Esophagus muscularis mucosa (tissue), 4 donors: ENCODE measurements at places on chromosomes 3 and 15.

DNA sequence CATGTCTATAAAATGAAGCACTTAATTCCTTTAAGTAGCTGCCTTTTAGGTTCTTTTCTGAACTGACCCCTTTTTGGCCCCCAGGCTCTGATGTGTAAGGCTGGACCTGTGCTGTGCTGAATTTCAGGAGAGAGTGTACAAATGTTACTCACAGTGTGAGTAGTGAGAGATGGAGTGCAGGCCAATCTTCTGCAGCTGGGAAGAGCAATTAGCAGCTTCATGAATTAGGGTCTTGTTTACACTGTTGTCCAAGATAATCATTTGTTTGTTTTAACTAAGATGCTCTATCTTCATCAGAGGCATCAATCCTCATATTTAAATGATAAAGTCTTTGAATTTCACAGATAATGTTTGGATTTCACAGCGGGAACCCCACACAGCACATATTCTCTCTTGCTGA, 19.4 kb downstream of the ARPP21 start:
- no peak overlapping the region for H3K4me3 ChIP-seq
- DNase-seq = no peak
- peaks cover 3% of the 10 kb centered on the region for H3K4me1 ChIP-seq

DNA sequence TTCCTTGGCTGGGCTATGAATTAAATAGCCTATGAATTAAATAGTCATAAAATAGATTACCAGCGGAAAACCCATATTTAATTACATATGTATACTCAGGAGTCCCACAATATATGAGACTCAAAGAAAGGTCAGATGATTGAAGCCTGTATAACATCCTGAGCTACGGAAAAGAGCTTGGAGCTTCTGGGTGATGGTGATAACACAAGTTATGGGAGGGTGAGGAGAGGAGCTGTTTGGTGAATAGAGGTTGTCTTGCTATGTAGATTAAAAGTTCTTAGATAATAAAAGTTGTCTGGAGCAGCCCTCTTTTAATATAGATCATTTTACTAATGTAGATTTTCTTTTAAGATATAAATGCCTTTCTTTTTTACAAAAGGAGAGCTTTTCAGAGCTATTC, 1.8 kb downstream of the PML start:
- H3K27me3 ChIP-seq = no peaks in the 10 kb centered on the region
- peak overlapping the region; percentile 87 for H3K4me3 ChIP-seq
- H3K4me1 ChIP-seq = peaks cover 92% of the 10 kb centered on the region

DNA sequence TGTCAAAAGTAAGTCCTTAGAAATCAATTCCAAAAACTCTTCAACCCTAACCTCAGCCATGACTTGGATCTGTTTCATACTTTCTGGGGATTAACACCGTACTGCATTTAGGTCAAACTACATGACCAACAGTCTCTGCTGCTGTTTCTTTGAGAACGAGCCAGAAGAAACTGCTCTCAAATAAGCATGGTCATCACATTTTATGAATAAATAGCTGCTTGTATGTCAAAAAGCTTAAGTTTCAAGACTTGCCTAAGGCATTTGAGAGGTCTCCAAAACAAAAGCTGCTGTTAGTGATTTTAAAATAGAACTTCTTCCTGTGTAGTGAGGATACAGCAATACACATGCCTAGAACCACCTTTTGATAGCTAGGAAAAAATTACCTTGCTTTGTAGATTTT, 166.3 kb upstream of the CHRM5 start:
- DNase-seq = no peak
- no peaks in the 10 kb centered on the region for H3K4me1 ChIP-seq
- H3K27me3 ChIP-seq = no peaks in the 10 kb centered on the region
- H3K4me3 ChIP-seq = no peak overlapping the region
- no peak overlapping the region for H3K27ac ChIP-seq
- no peaks in the 10 kb centered on the region for H3K36me3 ChIP-seq

GRCh38 chr3:31462050-31462569, 70.6 kb upstream of the STT3B start:
- H3K36me3 ChIP-seq = no peaks in the 10 kb centered on the region
- DNase-seq = no peak
- no peaks in the 10 kb centered on the region for H3K27me3 ChIP-seq
- H3K27ac ChIP-seq = no peak overlapping the region
- no peak overlapping the region for H3K4me3 ChIP-seq
- H3K4me1 ChIP-seq = peaks cover 8% of the 10 kb centered on the region
